ENCODE measurements at places on chromosomes 1 and 21.

- DNase-seq, result no peak
Measured at GRCh38 chr1:30277911-30278310, 445.5 kb downstream of the MATN1 start.

DNA sequence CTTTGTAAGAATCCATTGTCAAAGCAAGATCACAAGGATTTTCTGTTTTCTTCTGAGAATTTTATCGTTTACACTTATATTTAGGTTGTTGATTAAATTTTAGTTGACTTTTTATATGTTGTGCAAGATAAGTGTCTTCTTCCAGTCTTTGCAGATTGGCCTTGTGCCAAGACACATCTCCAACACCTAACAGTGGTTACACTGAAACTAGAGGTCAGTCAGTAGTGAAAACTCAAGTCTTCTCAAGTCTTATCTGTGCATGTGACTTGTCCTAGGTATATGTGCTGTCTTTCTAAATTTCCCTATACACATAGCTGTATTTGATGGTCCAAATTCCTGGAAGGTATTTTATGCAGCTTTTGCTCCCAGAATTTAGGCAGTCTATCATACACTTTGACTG is 1183.2 kb upstream of the B3GALT2 start:
- no peak for DNase-seq

DNA sequence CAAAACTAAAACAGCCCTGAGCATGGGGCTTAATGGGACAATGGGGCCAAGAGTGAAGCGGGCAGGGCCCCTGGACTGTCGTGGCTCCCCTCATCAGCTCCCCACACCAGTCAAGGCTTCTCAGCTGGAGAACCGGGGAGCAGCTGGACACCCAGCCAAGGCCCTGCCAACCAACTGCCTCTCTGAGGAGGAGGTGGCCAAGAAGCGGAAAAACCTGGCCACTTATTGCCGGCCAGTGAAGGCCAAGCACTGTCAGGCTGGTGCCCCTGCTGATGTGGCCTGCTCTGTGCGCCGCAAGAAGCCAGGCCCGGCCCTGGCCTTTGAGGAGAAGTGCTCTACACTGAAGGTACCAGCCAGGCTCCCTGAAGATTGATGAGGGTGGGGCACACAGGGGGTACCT is 2.5 kb upstream of the CYB561D1 start:
- no peak for DNase-seq

- DNase-seq, result no peak
Measured at GRCh38 chr1:158117854-158118704, 62.6 kb upstream of the CD1D start.

- DNase-seq, result no peak
Measured at GRCh38 chr1:227666286-227666685, 68.8 kb downstream of the JMJD4 start.
